Fibroblast of skin of left quadriceps (primary cell): ENCODE measurements at places on chromosomes 12 and 14.

- no peak for DNase-seq
Measured at GRCh38 chr12:90253136-90253535, 544.5 kb upstream of the ATP2B1 start.

GRCh38 chr12:54448344-54448743 lies 25.1 kb downstream of the GTSF1 start:
- no peak for DNase-seq

- DNase-seq: no peak
Measured at GRCh38 chr12:70402597-70402996, 36.5 kb downstream of the KCNMB4 start.

GRCh38 chr12:123118497-123118896 lies 32.4 kb downstream of the PITPNM2 start:
- DNase-seq: no peak

- no peak for DNase-seq
Measured at GRCh38 chr12:110846615-110847566, at the start of gene CCDC63. Gene CCDC63, plus strand, starts transcription at chr12:110846987. Its CDS starts 5,968 bp downstream, at chr12:110852955.
